Trophoblast cell (in vitro differentiated cells and primary cell): ENCODE measurements at places on chromosomes 13 and 19.

DNA sequence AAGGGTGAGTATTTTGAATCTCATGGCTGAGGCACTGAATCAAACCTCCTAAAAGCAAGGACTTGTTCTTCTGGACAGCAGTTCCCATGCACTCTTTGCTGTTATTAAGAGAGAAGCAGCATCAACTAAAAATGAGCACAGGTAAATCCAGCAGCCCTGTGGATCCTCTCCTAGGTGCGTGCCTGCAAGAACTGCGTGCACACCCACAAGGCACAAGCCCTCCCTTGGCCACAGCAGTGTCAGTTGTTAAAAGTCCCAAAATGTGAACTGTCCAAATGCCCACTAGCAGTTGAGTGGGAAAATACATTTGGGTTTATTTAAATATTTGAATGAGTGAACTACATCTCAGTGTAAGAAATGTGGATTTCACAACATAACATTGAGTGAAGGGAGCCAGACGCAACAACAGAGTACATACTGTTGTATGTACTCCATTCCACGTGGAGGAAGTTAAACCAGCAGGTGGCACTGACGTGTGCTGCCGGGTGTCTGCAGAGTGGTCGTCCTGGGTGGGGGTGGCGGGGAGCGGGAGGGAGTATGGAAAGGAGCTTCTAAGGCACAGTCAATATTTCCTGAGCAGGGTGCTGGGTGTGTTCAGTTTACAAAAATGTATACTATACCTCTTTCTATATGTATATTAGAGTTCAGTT lies 266.4 kb downstream of the NALCN start:
- no peak for DNase-seq

- no peak for DNase-seq
Measured at GRCh38 chr19:56750658-56751057, 79.1 kb upstream of the ZNF835 start.

GRCh38 chr13:104967376-104967775 lies 1568.1 kb downstream of the EFNB2 start:
- no peak for DNase-seq

GRCh38 chr13:30376426-30377311 lies 45.6 kb upstream of the UBE2L5 start:
- DNase-seq = no peak

GRCh38 chr19:32649751-32650150 lies 25.2 kb downstream of the ANKRD27 start:
- no peak for DNase-seq

DNA sequence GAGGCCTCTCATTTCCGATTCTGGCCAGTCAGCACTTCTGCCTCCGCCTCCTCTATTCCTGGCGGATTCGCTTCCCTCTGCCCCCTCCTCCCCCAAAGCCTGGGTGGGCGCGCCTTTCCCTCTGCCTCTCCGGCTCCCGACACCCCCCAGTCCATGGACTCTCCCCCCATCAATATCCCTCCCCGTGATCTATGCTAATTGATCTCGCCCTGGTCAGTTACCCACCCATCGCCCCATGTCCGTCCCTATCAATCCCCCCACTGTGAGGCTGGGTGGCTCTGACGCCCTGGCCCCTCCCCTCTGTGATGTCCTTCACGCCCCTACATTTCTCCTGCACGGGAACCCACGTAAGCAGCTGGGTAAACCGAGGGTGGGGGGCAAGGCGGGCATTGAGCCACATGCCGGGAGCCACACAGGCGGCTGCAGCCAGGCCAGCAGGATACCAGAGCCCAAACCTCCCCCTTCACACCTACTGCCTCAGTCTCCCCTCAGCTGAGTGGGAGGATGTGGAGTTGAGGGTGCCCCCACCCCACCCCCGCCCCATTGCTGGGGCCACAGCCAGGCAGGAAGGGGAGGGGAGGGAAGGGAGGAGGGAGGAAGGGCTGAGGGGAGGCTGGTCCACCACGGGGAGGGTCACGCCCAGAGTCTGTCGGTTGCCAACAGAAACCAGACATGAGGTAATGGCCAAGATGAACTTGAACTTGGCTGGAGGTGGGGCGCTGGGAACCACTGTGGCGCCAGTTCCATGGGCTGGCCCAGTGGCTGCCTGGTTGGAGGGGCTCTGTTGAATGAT lies 21.0 kb downstream of the SMIM24 start:
- DNase-seq = peak; percentile 49

DNA sequence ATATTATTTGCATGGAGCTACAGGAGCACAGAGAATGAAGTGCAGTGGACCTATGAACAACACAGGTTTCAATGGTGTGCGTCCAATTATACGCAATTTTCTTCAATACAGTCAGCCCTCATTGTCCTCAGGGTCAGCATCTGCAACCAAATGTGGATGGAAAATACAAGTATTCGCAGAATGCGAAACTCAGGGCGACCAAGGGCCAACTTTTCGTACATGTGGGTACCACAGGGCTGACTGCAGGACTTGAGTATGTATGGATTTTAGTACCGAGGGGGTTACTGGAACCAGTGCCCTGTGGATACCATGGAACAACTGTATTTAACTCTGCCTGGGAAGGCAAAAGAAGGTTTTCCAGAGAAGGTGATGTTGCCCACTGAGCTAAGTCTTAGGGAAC lies 10.2 kb downstream of the LCP1 start:
- peak; percentile 94 for DNase-seq

GRCh38 chr13:74219566-74219965 lies 85.4 kb upstream of the KLF12 start:
- DNase-seq = no peak

GRCh38 chr19:43551399-43552197 lies 18.6 kb downstream of the ZNF575 start:
- DNase-seq = no peak

- DNase-seq = peak; percentile 76
Measured at GRCh38 chr19:16025108-16026101, 50.9 kb upstream of the TPM4 start.

GRCh38 chr13:50989476-50989875 lies 79.9 kb downstream of the RNASEH2B start:
- no peak for DNase-seq

DNA sequence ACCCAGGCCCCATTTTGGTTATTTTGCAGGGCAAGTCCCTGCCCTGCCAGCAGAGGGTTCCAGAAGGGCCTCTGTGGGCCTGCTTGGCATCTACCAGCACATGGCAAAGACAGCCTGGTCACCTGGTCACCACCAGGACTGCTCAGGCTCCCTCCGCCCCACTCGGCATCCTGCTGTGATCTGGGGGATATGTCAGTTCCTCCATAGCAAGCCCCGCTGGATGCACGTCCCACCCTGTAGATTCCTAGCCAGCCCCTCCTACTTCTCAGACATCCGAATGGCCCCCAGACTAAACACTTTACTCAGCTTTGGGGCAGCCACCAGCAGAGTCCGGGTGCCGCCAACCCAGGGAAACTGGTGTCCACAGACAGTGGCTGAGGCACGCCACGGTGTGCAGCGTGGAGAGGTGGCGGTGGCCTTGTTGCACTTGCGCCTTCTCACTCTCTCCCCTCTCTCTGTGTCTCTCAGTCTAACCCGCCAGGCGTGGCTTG lies 31.8 kb upstream of the USE1 start:
- DNase-seq = no peak

- no peak for DNase-seq
Measured at GRCh38 chr19:307793-308420, 16.7 kb upstream of the PLPP2 start.

DNA sequence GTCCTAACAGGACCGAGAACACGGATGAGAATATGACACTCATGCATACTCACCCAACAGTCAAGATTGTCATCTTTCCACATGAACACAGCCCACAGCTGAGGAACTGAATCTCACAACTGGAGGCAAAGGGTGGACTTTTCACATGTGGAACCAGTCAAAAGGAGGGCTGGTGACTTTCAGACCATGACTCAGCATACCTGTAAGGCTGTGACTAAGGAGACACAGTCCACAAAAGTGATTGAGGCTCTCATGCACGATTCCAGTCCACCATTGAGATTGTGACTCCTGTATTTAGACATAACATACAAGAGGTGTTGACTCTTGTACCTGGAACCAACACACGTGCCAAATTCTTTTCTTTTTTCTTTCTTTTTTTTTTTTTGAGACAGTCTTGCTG lies 40.0 kb downstream of the ZNF729 start:
- DNase-seq = no peak

GRCh38 chr19:14482172-14482941 lies 7.2 kb upstream of the PTGER1 start:
- DNase-seq = no peak

DNA sequence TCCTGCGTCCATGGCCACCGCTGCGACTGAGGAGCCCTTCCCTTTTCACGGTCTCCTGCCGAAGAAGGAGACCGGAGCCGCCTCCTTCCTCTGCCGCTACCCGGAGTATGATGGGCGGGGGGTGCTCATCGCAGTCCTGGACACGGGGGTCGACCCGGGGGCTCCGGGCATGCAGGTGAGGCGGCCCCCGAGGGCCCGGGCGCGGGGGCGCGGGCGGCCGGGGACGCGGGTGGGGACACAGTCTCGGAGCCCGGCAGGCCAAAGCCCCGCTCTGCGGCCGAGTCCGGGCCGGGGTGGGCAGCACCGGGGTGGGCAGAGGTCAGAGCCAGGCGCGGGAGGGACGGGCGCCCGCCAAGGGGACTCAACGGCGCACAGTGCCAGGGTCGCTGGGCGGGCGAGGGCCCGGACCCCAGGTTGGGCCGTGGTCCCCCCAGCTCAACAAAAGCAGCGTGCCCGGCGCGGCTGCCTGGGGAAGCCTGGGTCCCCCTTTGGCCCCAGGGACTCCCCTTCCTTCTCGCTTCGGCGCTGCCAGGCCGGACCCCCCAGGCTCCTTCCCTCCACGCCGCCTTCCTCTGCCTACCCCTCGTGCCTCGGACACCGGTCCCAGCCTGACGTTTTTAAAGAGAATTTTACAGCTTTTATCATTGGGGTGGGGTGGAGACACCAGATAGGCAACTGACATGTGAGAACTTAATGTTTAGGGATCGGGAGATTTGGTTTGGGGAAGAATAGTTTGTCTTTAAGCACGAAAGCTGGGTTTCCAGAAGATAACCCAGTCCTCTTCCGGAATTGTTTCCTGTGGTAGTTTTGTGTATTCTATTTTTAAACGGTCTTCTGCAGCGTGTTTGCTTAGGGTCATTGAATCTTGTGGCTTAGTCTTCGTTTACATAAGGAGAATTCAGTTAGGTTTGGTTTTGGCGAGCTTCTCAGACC lies 509 bp downstream of the TPP2 start:
- DNase-seq = peak; percentile 24
